ENCODE measurements at places on chromosomes 12 and 14. TPM values are rescaled to one million over a fixed set of nuclear protein-coding genes. Genes with fewer than 3 reads are reported as not detected.

The GPR135 gene
- 3.0 TPM for total RNA-seq

GRCh38 chr12:58163021-58163420 is 221.7 kb downstream of the ATP23 start:
- no peak for DNase-seq

GRCh38 chr12:104828015-104828414 is 130.1 kb downstream of the SLC41A2 start:
- DNase-seq = no peak

- DNase-seq = no peak
These were observed 648 bp upstream of the AKAP5 start for GRCh38 chr14:64464651-64465050.

GRCh38 chr14:65164068-65164824 is 61.9 kb upstream of the MAX start:
- DNase-seq = peak; percentile 69

Data from fibroblast of lung (primary cell).